ENCODE measurements at places on chromosomes 2 and 18. TPM values are rescaled to one million over a fixed set of nuclear protein-coding genes. Genes with fewer than 3 reads are reported as not detected.
A peak's percentile ranks its signal among the peaks of the same experiment; 100 is the strongest.

DNA sequence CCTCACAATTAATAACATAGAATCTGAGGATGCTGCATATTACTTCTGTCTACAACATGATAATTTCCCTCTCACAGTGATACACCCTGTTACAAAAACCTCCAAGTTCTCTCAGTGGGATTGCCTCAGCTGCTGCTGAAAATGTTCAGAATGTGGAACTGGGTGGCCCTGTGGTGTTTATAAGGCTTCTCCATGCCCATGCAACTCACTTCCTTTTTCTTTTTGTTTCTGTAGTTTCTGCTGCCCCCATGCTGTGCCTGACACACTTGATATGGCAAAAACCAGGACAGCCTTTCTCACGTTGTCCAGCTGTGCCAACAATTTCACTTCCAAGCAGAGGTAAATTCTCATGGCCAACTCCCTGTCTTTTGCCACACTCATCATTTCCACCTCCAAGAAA is 206.2 kb downstream of the RPIA start:
- H3K27me3 ChIP-seq: no peaks in the 10 kb centered on the region
- DNase-seq: no peak
- H3K27ac ChIP-seq: no peak overlapping the region
- no peaks in the 10 kb centered on the region for H3K4me1 ChIP-seq
- H3K36me3 ChIP-seq: no peaks in the 10 kb centered on the region
- H3K4me3 ChIP-seq: no peak overlapping the region

DNA sequence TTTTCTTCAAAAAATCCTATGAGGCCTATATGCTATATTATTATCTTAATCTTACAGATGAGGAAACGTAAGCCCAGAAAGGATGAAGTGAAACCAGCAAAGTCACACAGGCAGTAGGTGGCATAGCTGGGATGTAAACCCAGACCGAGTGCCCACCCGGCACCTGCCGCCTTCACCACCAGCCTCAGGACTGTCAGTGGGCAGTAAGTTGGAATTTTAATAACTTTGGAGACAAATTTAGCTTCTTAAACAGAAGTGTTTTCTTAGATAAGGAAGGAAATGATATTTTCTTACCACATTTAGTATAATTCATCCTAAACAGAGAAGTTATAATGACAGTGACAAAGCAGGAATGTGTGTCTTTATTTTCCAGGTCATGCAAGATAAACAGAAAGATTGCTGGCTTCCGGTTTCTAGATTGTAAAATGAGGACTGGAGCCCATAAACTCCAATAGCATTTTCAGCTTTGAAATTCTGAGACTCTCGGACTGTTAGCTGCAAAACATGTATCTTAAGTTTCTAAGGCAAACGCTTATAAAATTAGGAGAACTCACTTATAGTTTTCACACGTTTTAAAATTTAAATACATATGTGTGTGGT is 59.3 kb downstream of the CD8B2 start:
- no peaks in the 10 kb centered on the region for H3K27me3 ChIP-seq
- H3K36me3 ChIP-seq: no peaks in the 10 kb centered on the region
- H3K27ac ChIP-seq: no peak overlapping the region
- no peak for DNase-seq
- no peaks in the 10 kb centered on the region for H3K4me1 ChIP-seq

GRCh38 chr2:128092656-128093055 is 1.7 kb downstream of the UGGT1 start:
- no peak overlapping the region for H3K4me3 ChIP-seq
- no peak for DNase-seq
- peaks cover 8% of the 10 kb centered on the region for H3K4me1 ChIP-seq
- no peaks in the 10 kb centered on the region for H3K27me3 ChIP-seq
- H3K27ac ChIP-seq: no peak overlapping the region

GRCh38 chr2:1816414-1816911 is 72.1 kb upstream of the PXDN start:
- H3K27me3 ChIP-seq: no peaks in the 10 kb centered on the region
- peak overlapping the region; percentile 41 for H3K4me3 ChIP-seq
- peak overlapping the region; percentile 96 for H3K27ac ChIP-seq

CDK15 gene
- 1.5 TPM for total RNA-seq

SCN2A gene
- not detected for total RNA-seq

ID2 gene
- total RNA-seq: 486 TPM

- H3K4me3 ChIP-seq: no peak overlapping the region
- DNase-seq: no peak
- H3K36me3 ChIP-seq: no peaks in the 10 kb centered on the region
These were observed 22.4 kb upstream of the SSB start for GRCh38 chr2:169776252-169776761.

DNA sequence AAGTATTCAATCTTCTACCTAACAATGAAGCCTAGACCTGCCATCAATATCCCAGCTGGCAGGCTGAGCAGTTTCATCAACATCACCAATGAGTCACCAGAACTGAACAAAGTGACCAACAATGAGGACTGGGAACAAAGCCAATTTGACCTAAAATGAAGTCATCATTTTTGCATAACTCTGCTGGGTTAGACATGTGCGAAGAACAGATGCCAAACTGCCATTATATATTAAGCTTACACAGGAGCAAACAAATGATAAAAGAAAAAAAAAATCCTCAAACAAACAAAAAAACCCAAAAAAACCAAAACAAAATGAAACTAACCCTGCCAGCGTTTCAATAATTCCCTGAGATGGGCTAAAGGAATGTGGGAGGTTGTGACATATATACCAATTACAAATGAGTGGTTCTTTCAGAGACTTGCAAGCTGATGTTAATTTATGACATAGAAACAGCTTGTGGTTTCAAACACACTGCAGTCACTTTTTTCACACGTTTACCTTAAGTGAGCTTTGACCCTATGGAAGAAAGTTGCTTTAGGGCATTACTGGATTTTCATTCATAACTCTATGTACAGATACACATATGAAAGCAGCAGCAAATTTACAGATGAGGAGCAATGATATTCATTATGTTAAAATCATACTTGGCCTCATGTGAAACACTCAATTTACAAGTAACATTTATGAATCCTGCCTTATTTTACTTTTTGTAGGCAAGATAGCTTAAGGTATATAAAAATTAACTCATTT is 56.9 kb upstream of the CCDC141 start:
- no peaks in the 10 kb centered on the region for H3K27me3 ChIP-seq
- H3K36me3 ChIP-seq: peaks cover 13% of the 10 kb centered on the region
- H3K4me1 ChIP-seq: peaks cover 21% of the 10 kb centered on the region
- DNase-seq: peak; percentile 46
- no peak overlapping the region for H3K4me3 ChIP-seq

DNA sequence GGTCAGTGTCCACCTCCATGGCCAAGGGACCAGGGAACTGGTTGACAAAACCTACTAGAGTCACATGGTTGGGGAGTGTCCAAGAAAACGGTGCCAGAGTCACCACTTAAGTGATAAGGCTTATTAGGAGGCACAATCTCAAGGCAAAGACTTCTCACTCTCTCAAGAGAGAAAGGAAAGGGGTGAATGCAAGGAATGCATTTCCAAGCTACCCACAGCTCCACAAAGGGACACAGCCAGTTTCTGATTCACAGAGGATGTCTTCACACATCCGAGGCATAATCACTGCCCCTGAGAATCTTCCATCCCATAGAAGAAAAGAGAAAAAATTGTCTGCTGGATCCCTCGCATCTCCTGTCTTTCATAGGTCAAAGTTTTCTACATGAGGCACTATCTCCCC is 269.3 kb downstream of the TNS1 start:
- DNase-seq: no peak
- H3K27me3 ChIP-seq: no peaks in the 10 kb centered on the region
- no peak overlapping the region for H3K4me3 ChIP-seq

GRCh38 chr2:88903749-88904353 is 212.4 kb downstream of the RPIA start:
- no peaks in the 10 kb centered on the region for H3K36me3 ChIP-seq
- no peak overlapping the region for H3K4me3 ChIP-seq
- DNase-seq: no peak
- H3K27ac ChIP-seq: no peak overlapping the region
- no peaks in the 10 kb centered on the region for H3K4me1 ChIP-seq

- no peaks in the 10 kb centered on the region for H3K36me3 ChIP-seq
- no peak for DNase-seq
- H3K4me3 ChIP-seq: peak overlapping the region; percentile 11
- H3K27me3 ChIP-seq: no peaks in the 10 kb centered on the region
These were observed 131.6 kb downstream of the BCL2 start for GRCh38 chr18:63187791-63188460.

- H3K27me3 ChIP-seq: no peaks in the 10 kb centered on the region
- no peaks in the 10 kb centered on the region for H3K36me3 ChIP-seq
- DNase-seq: no peak
- no peaks in the 10 kb centered on the region for H3K4me1 ChIP-seq
- no peak overlapping the region for H3K4me3 ChIP-seq
These were observed 47.3 kb upstream of the TACR1 start for GRCh38 chr2:75246441-75247167.

DNA sequence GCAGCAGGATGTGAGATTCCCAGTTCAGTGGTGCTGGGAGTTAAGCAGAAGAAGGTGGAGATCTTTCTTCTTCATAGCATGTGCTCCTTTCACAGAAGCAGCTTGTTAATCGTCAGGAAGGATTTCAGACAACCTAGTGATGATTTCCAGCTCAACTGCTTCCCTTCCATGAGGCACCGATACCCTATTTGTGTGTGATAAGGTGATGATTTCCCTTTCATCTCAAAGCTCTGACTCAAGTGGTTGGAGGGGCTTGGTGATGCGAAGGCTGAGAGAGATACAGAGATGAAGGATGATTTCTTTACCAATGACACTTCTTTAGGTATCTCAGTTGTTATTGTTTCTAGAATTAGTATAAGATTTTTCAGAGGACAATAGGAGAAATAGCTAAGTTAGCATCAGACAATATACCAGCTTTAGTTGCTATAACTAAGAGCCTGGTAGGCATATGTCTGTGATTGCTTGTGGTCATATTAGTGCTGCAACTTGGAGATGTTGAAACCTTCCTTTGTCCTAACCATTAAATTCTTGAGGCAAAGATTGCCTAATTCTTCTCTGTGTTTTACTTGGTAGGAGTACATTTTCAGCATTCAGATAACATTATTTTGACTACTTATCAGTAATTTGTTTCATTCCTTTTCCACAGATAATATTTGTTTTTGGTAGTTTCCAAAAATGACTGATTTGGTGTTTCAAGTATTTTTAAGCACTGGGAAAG is 111.3 kb downstream of the PLCL1 start:
- peak overlapping the region; percentile 42 for H3K27ac ChIP-seq
- no peaks in the 10 kb centered on the region for H3K36me3 ChIP-seq
- peaks cover 72% of the 10 kb centered on the region for H3K4me1 ChIP-seq
- DNase-seq: no peak
- no peaks in the 10 kb centered on the region for H3K27me3 ChIP-seq

DNA sequence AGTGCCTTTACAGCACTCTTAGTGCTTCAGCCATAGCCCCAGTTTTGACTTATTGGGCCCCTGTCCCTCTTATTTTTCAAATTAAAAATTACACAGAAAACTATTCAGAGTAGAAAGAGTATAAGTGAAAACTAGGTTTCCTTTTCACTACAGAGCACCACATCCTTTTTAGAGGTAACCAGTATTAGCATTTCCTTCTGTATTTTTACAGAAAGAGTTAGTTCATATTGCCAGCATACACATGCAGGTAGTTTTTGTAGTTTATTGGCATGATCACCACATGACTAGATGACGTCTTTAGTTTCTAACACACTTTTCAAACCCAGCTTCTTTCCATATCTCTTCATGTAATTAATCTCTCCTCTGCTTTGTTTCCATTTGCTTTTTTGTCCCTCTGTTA is 66.4 kb downstream of the UBE2E3 start:
- H3K4me1 ChIP-seq: no peaks in the 10 kb centered on the region
- H3K27me3 ChIP-seq: no peaks in the 10 kb centered on the region
- no peaks in the 10 kb centered on the region for H3K36me3 ChIP-seq
- DNase-seq: no peak

- H3K4me3 ChIP-seq: no peak overlapping the region
- H3K27me3 ChIP-seq: no peaks in the 10 kb centered on the region
- DNase-seq: no peak
- no peak overlapping the region for H3K27ac ChIP-seq
- no peaks in the 10 kb centered on the region for H3K4me1 ChIP-seq
- no peaks in the 10 kb centered on the region for H3K36me3 ChIP-seq
These were observed 60.1 kb downstream of the PIGN start for GRCh38 chr18:62126737-62127136.

DNA sequence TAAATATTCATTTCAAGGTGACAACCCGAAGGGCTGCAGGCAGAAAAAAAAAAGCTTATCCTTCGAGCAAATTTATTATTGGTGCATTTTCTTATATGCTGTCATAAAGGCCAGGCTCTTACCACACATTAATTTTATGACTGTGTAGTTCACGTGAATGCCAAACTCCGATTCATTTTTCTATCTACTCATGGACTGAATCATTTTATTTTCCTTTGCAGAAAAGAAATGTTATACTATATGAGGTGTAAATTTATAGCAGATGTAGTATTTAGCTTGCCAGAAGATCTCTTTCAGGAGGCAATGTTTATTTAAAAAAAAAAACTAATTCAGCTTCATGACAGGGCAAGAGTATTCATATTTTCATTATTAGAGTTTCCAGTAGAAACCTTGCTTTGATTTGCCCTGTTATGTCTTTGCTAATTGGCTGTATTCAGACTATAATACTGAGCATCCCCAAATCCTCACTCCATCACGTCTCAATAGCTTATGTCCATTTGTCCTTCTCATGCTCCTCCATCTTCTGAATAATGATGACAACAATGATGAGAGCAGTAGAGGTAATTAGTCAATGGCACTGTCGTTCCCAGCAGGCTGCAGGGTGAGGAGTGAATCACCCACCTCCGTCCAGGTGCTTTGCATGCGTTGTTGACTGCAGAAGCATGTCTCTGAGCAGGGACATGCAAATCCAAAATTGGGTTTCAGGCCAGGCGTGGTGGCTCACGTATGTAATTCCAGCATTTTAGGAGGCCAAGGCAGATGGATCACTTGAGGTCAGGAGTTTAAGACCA is 101.1 kb upstream of the RAB12 start:
- no peaks in the 10 kb centered on the region for H3K27me3 ChIP-seq
- H3K27ac ChIP-seq: no peak overlapping the region
- H3K4me1 ChIP-seq: no peaks in the 10 kb centered on the region
- no peak overlapping the region for H3K4me3 ChIP-seq
- no peaks in the 10 kb centered on the region for H3K36me3 ChIP-seq
- DNase-seq: no peak

DNA sequence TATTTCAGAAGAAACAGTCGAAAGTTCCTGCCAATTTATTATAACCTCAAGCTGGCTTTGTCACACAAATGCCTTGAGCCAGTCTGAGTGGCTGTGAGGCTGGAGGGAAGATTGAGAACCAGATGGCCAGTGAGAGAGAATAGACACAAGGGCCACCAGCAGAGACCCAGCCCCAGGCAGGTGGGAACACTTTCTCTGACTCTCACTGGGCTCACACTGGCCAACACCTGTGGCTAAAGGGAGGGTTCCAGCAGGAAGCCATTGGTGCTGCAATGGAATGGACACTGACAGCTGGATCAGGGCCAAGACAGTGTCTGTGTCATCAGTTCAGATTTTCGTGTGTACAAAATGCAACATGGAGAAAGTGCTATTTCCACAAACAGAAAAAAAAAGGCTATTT is 29.9 kb downstream of the LOXHD1 start:
- DNase-seq: no peak
- H3K27me3 ChIP-seq: no peaks in the 10 kb centered on the region
- H3K4me3 ChIP-seq: no peak overlapping the region
- peaks cover 4% of the 10 kb centered on the region for H3K4me1 ChIP-seq
- H3K36me3 ChIP-seq: no peaks in the 10 kb centered on the region
- no peak overlapping the region for H3K27ac ChIP-seq

GRCh38 chr2:74186038-74186437 is 7.4 kb upstream of the MOB1A start:
- no peaks in the 10 kb centered on the region for H3K36me3 ChIP-seq
- H3K27ac ChIP-seq: no peak overlapping the region
- DNase-seq: no peak
- no peaks in the 10 kb centered on the region for H3K4me1 ChIP-seq
- H3K27me3 ChIP-seq: no peaks in the 10 kb centered on the region

G6PC2 gene
- not detected for total RNA-seq

EPAS1 gene
- 517 TPM for total RNA-seq

AQP12B gene
- total RNA-seq: not detected

Measured in thoracic aorta (tissue), 2 donors.